Astrocyte of the spinal cord (primary cell): ENCODE measurements at places on chromosomes 1 and 21.

- no peak for DNase-seq
These were observed 7.1 kb downstream of the POU3F1 start for GRCh38 chr1:38039331-38040088.

GRCh38 chr1:119510046-119510445 is 3.0 kb downstream of the HSD3B1 start:
- DNase-seq, result no peak

GRCh38 chr1:201295861-201296260 is 12.6 kb downstream of the PKP1 start:
- DNase-seq, result peak; percentile 64

DNA sequence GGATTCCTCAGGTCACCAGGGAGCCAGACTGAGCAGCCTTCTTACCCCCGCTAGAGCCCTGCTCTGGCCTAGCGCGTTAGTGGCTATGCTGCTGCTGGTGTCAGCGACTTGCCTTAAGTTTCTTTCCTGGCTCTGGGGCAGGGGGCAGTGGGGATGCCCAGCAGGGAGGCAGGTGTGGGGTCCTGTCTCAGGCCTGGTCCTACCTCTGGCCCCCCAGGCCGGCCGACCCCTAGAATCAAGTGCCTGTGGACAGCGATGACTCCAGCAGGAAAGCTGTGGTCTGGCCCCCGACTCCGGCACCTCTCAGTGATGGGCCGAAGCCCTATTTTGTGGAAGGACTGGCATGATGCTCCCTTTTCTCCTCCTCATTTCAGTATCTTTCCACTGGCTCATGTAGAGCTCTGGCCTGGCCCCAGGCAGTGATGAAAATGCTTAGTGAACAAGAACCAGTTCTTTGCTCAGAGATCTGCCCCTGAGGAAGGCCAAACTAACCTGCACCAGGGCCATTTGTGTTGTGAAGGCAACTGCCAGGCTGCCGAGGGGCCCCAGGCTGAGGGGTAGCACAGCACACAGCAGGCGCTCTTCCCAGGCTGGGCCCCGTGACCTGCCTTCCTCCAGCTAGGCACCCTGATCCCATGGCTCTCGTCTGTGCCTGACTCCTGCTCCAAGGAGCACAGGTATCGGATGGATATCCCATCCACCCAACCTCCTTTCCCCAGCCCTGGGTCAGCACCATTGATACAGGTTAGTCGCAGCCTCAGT is 23.7 kb downstream of the MRPL37 start:
- no peak for DNase-seq

DNA sequence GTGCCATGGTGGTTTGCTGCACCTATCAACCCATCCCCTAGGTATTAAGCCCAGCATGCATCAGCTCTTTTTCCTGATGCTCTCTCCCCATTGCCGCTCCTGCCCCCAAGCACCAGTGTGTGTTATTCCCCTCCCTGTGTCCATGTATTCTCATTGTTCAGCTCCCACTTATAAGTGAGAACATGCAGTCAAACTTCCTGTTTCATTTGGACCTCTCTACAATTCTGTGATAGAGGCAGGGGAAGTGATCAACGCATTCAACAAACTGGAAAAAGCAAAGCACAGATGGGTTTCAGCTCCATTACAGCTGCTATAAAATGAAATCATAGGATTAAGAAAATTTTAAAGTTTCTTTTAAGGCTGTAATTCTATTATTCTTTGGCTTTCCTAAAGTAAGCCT is 23.3 kb upstream of the CD55 start:
- no peak for DNase-seq

- no peak for DNase-seq
These were observed 2.1 kb downstream of the FHAD1 start for GRCh38 chr1:15249081-15249480.

GRCh38 chr1:60890664-60891063 is 191.7 kb upstream of the NFIA start:
- DNase-seq, result no peak

DNA sequence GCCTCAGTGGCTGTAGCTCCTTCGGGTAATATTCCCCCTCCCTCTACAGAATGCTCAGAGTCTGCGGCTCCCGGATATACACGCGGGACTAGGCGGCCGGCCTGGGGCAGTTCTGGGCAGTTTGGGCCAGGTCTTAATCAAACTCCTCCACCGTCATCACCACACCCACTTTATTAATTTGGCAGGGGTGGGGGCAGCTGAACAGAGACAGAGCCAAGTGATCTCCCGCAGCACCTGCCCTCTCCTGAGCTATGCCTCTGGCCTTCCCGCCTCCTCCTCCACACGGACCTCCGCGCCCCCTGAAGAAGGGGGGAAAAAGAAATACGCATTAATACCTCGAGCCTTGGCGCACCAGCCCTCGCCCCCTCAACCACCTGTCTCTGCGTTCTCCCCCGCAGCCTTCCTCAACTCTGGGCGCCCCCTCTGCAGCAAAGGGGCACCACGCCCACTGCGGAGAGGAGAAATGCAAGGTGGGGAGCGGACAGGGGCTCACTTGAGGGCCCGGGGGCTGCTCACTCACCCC is 42.6 kb downstream of the CD34 start:
- no peak for DNase-seq

DNA sequence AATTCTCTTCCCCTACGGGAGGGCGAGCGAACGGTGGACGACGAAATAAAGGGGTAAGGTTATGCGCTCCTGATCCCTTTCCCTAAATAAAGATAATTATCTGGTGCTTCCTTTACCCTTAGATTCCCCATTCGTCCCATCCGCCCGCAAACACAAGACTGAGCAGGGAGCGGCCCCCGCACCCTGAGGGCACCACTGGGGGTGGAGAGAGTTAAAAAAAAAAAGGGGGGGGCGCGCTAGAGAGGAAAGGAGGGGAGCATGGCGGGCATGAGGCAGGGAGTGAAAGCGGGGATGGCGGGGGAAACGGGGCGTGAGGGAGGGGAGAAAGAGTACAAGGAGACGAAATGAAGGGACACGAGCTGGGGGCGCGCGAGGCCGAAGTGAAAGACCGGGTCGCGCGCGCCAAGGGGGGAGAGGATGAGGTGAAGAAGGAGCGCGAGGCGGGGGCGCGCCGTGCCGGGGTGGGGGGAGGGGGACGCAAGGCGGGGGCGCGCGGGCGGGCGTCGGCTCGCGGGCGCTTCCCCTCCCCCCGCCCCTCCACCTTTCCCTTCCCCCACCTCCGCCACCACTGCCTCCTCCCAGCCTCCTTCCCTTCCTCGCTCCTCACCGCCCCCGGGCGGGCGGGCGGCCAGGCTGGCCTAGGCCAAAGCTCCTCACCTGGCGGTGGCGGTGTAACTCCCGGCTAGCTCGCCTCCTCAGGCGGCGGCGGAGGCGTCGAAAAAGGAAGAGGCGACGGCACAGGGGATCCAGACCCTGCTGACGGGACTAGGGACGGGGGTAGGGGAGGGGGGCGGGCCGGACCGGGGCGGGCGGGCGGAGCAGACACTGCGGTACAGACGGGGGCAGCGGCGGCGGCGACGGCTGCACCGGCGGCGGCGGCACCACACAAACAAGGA is 448 bp downstream of the GATAD2B start:
- DNase-seq, result peak; percentile 5

DNA sequence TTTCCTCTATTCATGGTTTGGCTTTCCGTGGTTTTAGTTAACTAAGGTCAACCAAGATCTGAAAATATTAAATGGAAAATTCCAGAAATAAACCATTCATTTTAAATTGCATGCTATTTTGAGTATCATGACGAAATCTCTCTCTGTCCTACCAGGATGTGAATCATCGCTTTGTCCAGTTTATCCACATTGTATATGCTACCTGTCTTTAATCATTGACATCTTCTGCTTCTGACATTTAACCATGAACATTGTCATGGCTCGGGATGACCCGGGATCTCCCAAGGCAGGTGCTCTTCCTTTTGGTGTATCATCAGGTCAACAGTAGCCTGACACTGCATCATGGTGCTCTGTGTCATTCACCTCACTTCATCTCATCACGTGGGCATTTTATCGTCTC is 125.5 kb upstream of the HNRNPU start:
- peak; percentile 17 for DNase-seq
